ENCODE measurements at places on chromosomes 12 and 14. TPM values are rescaled to one million over a fixed set of nuclear protein-coding genes. Genes with fewer than 3 reads are reported as not detected.

Gene EFCAB11
- total RNA-seq, result 0.59 TPM

Gene VSX2
- total RNA-seq, result not detected

DNA sequence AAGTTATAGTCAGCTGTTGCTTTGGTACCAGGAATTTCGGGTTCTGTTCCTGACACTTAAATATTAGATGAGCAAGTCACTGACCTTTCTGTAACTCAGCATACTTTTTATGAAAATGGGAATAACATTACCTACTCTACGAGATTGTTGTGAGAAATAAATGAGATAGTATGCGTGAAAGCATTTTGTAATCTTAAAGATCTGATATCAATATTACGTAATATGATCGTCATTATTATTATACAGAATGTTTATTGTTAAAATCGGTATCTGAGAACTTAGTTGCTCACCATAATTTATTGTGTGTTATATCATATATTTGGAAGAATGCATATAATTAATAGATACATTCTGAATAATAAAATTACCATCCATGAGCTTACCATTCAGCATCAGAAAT lies 6.1 kb upstream of the NECAP1 start:
- no peak for DNase-seq

GRCh38 chr12:67593041-67593440 lies 55.5 kb upstream of the DYRK2 start:
- no peak for DNase-seq

GRCh38 chr12:130477266-130477665 lies 139.6 kb downstream of the PIWIL1 start:
- DNase-seq, result no peak

DNA sequence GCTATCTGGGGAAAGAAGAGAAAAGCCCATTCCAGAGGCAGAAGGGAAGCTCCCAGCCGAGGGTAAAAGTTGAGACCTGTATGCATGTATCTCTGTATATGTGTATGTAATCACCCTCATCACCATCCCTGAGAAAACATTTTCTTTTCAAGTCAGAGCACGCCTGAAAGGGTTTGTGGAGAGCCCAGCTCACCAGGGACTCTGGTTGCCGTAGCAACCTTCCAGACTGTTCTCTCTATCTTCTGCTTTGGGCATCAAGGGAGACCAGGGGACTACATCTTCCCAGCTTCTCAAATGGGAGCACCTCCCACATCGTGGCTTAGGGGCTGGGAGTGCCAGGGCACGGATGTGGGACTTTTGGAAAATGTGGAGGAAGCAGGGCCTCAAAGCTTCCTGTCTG lies 93.5 kb downstream of the GALNT8 start:
- DNase-seq, result no peak

DNA sequence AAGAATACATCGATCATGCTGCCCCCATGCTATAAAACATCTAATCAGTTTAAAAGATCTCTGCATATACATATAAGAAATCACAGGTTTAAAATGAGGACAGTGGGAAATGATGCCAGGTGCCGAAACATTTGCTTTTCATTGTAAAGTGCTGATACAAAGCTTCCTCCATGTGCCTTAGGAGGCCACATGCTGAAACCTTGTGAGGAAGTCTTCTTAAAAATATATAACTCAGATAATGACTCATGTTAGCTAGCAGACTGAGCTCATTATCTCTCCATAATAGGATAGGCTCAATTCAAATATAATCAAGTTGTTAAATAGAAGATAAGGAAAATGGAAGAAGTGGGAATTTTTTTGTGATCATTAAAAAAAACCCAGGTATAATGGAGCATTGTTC lies 65.9 kb downstream of the RFX4 start:
- no peak for DNase-seq

DNA sequence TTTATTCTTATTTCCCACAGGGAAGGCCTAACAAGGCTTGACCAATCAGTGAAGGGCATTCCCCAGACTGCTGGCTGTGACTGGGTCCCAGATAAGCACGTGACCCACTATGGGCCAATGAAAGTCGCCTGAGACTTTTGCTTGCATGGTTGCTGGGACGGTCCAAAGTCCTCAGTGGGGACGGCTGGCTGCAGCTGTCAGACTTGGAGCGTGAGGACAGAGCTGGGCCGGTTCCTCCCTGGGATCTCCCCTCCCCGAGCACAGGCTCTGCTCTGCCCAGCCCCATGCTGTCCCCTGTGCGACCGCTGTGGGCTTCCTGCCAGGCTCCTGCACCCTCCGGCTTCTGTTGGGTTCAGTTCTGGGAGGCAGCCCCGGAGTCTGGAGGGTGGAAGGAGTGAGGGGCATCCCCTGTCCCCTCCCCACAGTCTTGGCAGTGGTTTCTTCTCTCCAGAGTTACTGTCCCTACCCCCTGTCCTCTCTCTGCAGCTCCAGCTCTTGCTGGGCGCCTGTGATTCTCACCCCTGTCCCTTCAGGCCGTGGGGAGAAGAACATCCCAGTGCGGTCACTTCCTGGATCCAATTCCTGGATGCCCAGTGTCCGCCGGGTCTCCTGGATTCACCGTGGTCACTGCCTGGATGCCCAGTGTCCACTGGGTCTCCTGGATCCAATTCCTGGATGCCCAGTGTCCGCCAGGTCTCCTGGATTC lies 50.1 kb downstream of the GALNT9 start:
- DNase-seq, result peak; percentile 11
